ENCODE measurements at places on chromosomes 6 and 20.

DNA sequence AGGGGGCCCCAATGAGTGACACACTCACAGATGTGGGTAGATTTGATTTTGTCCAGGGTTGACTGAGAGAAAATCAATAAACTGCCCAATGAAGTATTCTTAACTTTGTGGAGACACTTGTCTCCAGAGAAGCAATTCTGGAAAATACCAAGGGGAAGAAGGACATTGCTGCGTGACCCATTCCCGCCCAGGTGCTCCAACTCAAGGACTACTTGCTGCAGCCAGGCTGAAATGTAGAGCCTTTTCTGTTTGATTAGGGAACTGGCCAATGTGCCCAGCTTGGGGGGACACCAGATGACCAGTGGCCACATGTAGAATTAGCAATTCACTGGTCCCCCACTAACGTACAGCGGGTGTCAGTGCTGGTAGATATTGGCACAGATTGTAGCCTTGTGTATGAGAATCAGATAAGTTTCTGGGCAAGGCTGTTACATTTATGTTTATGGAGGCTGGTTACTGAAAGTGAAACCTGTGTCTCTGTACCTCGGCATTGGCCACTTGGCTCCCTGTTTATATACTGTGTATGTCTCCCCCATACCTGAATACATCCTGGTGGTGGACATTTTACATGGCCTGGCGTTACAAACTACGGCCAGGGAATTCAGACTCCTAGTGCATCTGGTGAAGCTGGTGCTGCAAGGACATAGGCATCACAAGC lies 32.3 kb downstream of the HDDC2 start:
- DNase-seq = no peak

GRCh38 chr6:139336488-139336887 lies 38.0 kb downstream of the CITED2 start:
- no peak for DNase-seq

DNA sequence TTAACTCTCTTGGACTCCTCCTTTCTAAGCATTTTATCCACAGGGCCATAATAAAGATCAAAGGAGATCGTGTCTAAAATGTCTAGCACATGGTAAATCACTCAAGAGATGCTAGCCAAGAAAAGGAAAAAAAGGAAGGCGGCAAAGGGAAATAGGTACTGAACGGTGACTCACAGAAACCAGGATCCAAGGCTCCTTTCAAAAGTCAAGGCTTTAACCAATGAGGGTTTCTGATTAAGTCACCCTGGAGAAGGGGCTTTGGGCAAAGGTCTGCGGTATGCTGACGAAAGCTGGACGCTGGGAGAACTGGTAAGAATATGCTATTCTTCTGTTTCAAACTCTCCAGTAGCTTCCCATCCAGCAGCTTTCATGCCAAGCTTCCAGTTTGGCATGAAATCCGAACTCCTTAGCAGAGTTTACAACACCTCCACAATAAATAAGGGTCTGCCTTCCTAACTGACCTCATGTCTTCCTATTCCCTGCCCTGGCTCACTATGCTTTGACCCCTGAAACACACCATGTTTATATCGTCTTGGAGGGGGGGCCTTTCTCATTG lies 1.0 kb downstream of the TOMM34 start:
- DNase-seq = no peak

- DNase-seq = no peak
Observed at GRCh38 chr20:49540232-49540620, 27.7 kb downstream of the PTGIS start.

Measured in hematopoietic multipotent progenitor cell treated with erythropoietin and hydrocortisone succinate and interleukin-3 and kit ligand, for 8 days (in vitro differentiated cells).